ENCODE measurements at places on chromosomes 4 and X.

GRCh38 chr4:14125375-14126129, 498.0 kb upstream of the BOD1L1 start:
- DNase-seq: no peak

GRCh38 chr4:185222598-185222997, 13.2 kb downstream of the SNX25 start:
- no peak for DNase-seq

DNA sequence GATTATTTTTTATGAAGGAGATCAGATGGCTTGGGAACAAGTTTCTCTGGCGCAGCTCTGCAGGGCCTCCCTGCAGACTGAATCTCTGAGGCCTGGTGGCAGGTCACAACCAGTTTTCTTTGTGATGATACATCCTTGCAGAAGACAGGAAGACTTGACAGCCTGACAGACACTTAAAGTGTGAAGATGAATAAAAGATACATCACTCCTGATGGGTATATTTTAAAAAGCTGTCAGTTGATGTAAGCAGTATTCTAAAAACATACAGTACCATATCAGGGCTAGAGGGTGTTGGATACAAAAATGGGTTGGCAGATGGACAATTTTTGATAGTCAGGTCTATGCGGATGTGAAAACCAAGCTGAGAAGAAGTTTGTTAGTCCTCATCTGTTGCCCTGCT, 239.5 kb downstream of the LHFPL1 start:
- DNase-seq: no peak

GRCh38 chr4:80367737-80368136, 32.2 kb downstream of the CFAP299 start:
- no peak for DNase-seq

- no peak for DNase-seq
Measured at GRCh38 chr4:106365613-106366012, 3.0 kb downstream of the GIMD1 start.

GRCh38 chrX:50726296-50726695, 87.7 kb downstream of the SHROOM4 start:
- DNase-seq: no peak

DNA sequence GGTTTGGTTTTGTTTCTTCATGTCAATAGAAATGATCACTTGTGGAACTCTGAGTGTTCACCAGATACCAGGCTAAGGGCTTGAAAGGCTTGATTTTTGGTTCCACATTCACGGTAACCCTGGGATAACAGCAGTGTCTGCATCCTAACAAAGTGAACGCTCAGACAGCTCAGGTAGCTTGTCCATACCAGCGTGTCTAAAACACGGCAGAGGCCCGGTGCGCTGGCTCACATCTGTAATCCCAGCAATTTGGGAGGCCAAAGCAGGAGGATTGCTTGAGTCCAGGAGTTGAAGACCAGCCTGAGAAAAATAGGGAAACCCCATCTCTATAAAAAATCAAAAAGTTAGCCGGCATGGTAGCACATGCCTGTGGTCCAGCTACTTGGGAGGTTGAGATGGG, 49.0 kb downstream of the HTRA3 start:
- no peak for DNase-seq

DNA sequence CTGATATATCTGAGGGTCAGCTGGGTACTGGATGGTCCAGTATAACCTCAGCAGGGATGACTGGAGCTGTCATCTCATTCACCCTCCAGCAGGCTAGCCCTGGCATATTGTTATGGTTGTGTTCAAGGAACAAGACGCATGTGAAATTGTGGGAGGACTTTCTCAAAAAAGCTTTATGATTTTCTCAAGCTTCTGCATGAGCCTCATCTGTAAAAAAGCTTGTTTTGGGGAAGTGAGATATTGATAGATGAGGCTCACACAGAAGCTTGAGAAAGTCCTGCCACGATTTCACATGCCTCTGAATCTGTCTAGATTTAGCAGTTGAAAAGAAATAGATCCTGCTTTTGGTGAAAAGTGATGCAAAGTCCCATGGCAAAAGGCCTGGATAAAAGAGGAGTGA, 93.4 kb downstream of the SPCS3 start:
- no peak for DNase-seq

DNA sequence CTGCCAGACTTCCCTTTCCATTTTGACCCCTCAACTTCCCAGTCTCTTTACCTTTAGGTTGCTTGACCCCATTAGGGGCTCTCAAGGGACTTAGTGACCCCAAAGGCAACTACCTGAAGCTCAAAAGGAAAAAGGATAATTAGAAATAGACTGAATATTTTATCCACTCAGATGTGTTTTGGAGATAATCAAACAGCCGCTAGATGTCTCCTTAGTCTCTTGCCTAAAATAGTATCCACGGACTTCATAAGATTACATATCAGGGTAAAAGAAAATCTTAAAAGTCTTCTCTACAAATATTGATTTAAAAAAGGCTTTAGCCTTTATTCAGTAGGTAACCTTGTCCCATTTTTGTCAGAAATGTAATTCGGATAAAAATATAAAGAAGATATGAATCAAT, 21.0 kb upstream of the RHOXF2 start:
- DNase-seq: no peak

- DNase-seq: no peak
Measured at GRCh38 chr4:18636001-18636585, 614.5 kb upstream of the LCORL start.

GRCh38 chr4:101850698-101851097, 60.2 kb downstream of the BANK1 start:
- no peak for DNase-seq

DNA sequence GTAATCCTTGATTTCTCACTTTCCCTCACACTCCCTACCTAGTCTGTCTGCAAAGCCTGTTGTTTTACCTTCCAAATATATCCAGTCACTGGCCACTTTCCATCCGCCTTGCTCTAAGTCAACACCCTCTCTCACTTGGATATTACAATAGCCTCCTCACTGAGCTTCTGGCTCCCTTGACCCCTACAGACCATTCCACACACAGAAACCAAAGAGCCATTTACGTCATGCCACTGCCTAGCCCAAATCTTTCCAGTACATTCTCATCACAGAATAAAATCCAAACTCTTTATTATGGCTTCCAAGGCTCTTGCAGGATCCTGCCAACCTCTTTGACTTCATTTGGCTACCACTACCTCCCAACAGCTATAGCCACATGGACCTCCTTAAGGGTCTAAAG, 25.7 kb upstream of the ARHGEF9 start:
- no peak for DNase-seq

DNA sequence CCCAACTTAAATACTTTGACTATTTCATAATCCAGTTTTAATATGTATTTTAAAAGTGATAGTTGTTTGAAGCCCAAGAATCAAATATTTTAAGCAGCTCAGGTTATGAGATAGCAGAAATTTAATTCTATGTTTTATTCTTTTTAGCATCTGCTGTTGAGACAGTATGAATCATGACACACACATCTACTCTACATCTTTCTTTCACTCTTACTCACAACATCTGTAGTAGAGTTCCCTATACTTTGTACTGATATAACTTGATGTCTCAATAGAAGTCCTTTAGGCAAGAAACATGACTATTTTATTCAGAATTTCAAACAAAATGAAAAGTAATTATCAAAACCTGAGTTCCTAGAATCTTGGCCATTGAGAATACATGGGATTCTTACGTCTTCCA, 187.9 kb upstream of the GNPDA2 start:
- DNase-seq: no peak

DNA sequence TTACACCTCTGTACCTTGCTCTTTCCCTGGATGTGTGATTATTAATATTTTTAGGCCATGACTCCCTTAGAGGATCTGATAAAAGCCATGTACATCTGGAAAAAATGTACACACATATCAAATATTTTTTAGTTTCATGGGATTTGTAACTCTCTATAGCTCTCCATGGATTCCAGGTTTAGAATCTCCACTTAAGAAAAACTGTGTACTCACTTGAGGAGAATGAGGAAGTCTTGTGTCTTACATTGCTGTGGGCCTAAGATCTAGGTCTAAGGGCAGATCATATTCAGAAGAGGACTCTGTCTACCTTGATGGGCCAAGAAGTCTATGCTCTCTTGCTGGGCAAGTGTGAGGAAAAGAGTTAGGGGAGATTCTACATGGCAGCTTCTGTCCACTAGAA, 98.0 kb downstream of the RRAGB start:
- no peak for DNase-seq

GRCh38 chr4:54516556-54517215, 141.1 kb upstream of the KIT start:
- DNase-seq: no peak

GRCh38 chr4:180518906-180519305, 1724.3 kb upstream of the TENM3 start:
- no peak for DNase-seq

DNA sequence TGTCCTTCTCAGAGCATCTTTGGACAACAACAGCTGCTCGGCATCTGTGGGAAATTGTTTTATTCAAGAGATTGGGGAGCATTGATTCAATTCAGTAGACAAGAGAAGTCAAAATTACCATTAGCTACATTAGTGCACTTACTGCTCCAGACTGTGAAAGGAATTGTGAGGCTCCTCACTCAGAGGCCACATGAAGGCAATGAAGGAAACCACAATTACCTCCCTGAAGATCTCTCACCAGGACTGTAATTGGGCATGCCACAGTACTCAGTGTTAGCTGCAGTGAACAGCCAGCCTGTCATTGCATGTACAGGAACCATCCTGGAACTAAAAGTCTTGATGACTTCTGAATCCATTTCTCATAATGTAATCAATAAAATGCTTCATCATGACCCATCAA, 144.8 kb downstream of the PPA2 start:
- no peak for DNase-seq

DNA sequence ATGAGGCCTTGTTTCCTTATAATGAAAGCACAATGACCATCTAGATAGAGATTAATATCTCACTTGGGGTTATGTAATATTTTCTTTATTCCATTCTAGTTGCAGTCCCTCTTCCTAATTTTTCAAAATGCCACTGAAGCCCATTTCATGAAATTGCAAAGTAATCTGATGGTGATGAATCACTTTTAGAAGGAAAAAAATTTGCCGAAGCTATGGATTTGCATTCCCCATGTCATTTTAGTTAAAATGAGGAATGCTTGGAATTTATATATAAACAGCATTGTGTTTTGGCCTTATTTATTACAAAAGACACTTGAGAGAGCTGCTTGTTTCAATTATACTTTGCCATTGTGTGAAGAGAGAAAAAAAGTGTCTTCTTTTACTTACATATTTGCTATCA, 241.7 kb upstream of the TEX13A start:
- no peak for DNase-seq

- no peak for DNase-seq
Measured at GRCh38 chr4:170697845-170698244, 608.1 kb upstream of the AADAT start.

DNA sequence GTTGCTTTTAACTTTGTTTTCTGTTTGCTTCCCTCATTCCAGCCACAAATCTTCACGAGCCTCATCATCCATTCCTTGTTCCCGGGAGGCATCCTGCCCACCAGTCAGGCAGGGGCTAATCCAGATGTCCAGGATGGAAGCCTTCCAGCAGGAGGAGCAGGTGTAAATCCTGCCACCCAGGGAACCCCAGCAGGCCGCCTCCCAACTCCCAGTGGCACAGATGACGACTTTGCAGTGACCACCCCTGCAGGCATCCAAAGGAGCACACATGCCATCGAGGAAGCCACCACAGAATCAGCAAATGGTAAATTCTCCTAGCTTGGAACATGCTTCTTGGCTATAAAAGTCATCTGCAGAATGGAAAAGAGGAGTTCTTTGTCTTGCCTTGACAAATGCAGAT, 12.6 kb downstream of the AMTN start:
- DNase-seq: no peak

DNA sequence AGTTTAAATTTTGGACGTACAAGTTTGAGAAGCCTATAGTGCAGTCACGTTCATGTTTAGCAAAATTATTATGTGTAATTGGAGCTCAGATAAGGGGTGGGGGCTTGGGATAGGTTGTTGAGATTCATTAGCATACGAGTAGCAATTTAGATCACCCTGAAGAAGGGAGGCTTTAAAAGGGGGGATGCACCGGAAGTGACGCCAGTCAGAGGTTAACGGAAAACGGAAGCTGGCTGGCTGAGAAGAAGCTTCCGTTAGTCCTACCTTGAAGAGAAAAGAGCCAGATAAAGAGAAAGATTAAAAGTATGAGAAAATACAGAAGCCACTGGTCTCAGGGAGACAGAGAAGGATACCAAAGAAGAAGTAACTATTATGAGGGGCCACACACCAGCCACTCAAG, 1.1 kb upstream of the NXT2 start:
- no peak for DNase-seq

DNA sequence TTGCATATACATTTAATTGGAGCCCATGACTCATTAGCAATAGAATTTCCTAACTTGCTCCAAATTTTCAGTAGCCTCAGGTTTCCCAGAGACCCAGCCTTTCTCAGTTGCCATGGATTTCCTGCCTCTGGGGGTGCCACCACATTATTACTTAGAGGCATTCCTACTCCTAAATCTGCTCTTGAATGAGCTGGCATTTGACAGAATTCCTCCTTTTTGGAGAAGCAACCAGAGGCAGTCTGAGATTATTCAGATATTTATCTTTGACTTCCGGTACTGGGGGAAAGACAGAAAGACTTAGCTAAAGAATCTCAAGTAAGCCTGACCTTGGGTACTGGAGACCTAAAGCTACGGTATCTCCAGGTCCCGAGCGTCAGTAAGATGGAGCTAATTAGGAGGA, 76.3 kb downstream of the DCHS2 start:
- no peak for DNase-seq

GRCh38 chrX:20739038-20739745, 472.5 kb upstream of the RPS6KA3 start:
- no peak for DNase-seq
